ENCODE measurements at places on chromosomes 4 and X.

DNA sequence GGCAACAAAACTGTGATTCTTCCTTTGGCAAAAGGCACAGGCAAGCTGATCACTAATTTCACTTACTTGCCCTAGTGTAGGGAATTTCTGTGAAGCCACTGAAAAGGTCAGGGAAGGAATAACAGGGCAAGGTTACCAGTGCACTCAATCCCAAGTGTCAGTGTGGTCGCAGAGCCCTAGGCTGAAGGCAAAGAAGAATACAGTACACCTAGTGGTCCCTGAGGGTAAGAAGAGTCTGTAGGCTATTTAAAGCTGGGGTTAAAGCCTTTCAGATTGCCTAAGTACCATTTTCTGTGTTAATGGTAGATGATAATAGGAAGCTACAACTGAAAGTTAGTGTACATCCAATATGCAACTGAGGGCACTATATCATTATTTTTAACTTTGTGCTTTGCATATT is 173.6 kb upstream of the NRK start:
- no peaks in the 10 kb centered on the region for H3K4me1 ChIP-seq
- H3K27me3 ChIP-seq = no peaks in the 10 kb centered on the region
- no peak overlapping the region for H3K27ac ChIP-seq
- H3K36me3 ChIP-seq = no peaks in the 10 kb centered on the region
- H3K4me3 ChIP-seq = no peak overlapping the region
- no peak for DNase-seq

DNA sequence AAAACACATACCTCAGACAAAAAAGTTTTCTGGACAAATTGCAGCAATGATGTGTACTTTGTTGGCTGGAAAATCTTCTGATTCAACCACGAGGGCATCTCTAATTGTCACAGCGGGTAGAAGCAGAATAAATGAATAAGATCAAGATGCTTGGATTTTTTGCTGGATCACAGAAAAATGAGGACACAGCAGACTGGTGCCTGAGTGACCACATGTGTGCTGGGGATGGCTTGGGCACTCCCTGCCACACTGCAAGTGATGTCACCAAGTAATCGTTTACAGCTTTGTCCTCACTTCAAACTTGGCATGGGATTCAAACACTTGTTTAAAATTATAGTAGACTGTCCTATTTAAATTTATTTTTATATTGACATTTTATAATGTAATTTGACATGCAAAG is 557.0 kb downstream of the SPRY1 start:
- H3K36me3 ChIP-seq = no peaks in the 10 kb centered on the region
- no peak for DNase-seq
- no peak overlapping the region for H3K27ac ChIP-seq
- no peaks in the 10 kb centered on the region for H3K27me3 ChIP-seq

DNA sequence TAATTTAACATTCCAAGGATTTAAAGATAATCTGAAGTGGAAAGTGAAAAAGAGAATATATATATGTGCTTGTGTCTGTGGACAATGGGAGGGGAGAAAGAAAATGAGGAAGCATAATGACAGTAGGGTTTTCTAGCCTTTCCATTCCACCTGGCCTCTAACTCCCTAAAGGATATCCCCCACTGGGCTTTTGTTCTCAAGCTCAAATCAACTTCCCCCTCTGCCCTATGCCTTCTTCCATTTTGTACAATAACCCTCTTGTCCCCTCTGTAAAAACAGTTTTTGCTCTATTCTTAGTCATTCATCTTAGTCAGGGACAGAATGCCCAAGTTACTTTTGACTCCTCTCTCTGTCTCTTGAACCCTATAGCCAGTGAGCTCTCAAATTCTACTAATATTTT is 23.6 kb downstream of the ANTXR2 start:
- peaks cover 15% of the 10 kb centered on the region for H3K4me1 ChIP-seq
- no peak for DNase-seq
- H3K4me3 ChIP-seq = no peak overlapping the region

DNA sequence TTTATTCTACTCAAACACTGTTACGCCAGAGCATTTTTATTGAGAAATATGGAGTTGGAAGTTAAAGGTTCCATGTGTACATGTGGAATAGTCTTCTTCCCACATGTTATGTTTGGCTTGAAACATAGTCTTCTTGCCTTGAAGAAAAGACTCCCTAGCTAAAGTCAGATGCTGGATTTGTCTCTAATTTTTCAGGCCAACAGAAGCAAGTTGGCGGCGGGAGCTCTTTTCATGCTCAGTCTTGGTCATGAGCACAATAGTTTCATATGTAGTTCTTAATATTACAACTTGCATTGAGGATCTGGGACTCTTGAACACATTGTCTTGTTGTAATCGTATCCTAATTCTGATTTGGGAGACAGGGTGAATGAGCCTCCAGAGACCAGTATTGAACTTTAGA is 19.4 kb downstream of the SEPTIN11 start:
- DNase-seq = no peak
- H3K36me3 ChIP-seq = peaks cover 7% of the 10 kb centered on the region
- no peaks in the 10 kb centered on the region for H3K27me3 ChIP-seq
- peaks cover 4% of the 10 kb centered on the region for H3K4me1 ChIP-seq
- H3K4me3 ChIP-seq = no peak overlapping the region
- no peak overlapping the region for H3K27ac ChIP-seq

GRCh38 chr4:2930135-2930757 is 33.0 kb downstream of the NOP14 start:
- peaks cover 21% of the 10 kb centered on the region for H3K4me1 ChIP-seq
- no peaks in the 10 kb centered on the region for H3K27me3 ChIP-seq
- peaks cover 71% of the 10 kb centered on the region for H3K36me3 ChIP-seq
- peak overlapping the region; percentile 38 for H3K27ac ChIP-seq
- no peak for DNase-seq

DNA sequence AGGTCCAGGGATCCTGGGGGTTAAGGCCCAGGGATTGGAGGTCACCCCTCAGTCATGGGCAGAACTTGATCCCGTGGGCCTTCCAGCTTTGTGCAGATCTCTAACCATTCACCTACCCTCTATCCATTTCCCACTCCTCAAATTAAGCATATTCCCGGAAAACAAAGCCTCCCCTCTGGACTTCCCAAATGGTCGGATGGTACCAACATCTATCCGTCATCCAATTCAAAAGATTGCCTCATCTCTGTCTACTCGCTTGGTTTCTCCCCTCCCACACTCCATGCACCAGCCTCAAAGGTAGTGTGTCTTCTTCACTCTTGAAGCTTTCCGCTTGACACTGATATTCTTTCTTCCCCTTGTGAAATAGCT is 473 bp upstream of the BCLAF3 start:
- H3K4me3 ChIP-seq = peak overlapping the region; percentile 76
- DNase-seq = peak; percentile 0
- peaks cover 7% of the 10 kb centered on the region for H3K4me1 ChIP-seq
- H3K27me3 ChIP-seq = no peaks in the 10 kb centered on the region
- H3K36me3 ChIP-seq = peaks cover 5% of the 10 kb centered on the region

GRCh38 chr4:78396613-78397291 is 154.8 kb upstream of the ANXA3 start:
- no peaks in the 10 kb centered on the region for H3K36me3 ChIP-seq
- peaks cover 7% of the 10 kb centered on the region for H3K27me3 ChIP-seq
- no peaks in the 10 kb centered on the region for H3K4me1 ChIP-seq
- H3K27ac ChIP-seq = no peak overlapping the region
- H3K4me3 ChIP-seq = no peak overlapping the region

GRCh38 chr4:16694173-16694883 is 204.1 kb downstream of the LDB2 start:
- H3K4me1 ChIP-seq = no peaks in the 10 kb centered on the region
- H3K27ac ChIP-seq = no peak overlapping the region
- no peak overlapping the region for H3K4me3 ChIP-seq
- H3K27me3 ChIP-seq = no peaks in the 10 kb centered on the region

Data from effector memory CD8-positive, alpha-beta T cell (primary cell).